ENCODE measurements at places on chromosomes 3 and 15.
A peak's percentile ranks its signal among the peaks of the same experiment; 100 is the strongest.

DNA sequence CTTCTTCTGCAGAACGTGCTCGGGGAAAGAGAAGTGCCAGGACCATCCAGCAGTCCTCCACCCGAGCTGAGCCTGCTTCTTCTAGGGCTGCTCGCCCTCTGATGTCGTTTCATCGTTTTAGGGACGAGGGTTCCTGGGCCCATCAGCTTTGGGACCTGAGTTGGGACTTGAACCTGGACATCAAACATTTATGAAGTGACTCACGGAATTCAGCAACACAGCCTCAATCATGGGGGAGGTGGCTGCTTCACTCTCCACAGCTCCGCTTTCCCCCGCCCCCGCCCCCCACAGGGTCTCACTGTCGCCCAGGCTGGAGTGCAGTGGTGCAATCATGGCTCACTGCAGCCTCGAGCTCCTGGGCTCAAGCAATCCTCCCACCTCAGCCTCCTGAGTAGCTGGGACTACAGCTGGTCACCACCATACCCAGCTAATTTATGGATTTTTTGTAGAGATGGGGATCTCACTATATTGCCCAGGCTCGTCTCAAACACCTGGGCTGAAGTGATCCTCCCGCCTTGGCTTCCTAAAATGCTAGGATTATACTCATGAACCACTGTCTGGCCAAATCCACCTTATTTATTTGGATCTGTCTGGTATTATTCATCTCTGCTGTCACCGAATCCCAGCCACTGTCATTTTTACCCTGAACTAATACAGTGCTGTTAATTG, 725 bp upstream of the SCAMP2 start:
- DNase-seq = no peak

DNA sequence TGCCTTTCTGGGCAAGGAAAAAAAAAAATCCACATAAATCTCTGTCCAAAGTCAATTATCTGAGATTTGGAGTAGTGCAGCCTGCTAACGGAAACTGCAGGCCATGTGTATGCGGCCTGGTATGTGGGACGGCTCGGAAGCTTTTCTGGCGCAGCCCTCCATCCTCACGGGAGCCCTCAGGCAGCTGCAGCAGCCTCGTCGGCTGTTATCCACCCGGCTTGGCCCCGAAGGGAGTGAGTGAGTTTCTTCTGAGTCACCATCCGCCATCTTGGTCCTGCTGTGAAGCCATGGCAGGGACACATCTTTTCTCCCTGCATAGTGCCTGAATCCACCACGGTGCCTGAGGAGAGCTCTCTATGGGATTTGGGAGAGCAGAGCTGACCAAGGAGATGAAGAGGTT, 62.8 kb downstream of the POLR2M start:
- no peak for DNase-seq

- no peak for DNase-seq
These were observed 92.6 kb downstream of the ALDH1A2 start for GRCh38 chr15:57972864-57973263.

- DNase-seq = no peak
These were observed 47.2 kb downstream of the BSN start for GRCh38 chr3:49601358-49602048.

GRCh38 chr15:66115568-66116206, 137.9 kb downstream of the MEGF11 start:
- DNase-seq = no peak

- DNase-seq = no peak
These were observed 113.2 kb downstream of the EPHB1 start for GRCh38 chr3:134908271-134908670.

DNA sequence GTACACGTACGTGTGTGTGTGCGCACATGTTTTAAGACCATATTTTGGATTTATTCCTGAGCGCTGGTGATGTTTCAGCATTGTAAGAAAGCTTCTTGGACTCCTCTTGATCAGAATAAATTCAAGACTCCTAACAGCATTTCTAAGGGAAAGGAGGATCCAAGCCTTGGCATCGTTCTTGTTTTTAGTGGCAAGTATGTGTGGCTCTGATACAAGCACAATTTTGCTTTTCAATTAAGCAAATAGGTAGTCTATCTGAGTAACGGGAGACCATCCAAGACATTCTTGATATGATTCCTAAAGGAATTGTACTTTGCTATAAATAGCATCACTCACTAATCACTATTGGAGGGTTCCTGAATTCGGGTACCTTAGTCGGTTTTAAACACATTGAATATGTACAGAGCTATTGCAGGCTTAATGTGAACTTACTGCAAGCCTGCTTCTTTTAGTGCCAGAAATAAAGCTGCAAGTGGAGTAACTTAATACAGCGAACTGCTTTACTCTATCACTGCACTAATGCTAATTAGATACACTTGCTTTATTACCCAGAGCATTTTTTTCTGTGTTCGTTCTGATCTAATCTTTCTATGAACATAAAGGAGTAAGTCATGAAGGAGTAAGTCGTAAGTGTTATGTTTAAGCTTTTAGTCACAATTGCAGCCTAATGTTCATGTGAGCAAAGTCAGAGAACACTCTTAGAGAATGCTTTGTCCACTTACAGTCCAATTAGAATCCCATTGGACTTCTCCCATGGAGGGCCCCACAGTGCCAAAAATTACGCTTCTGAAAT, 186.3 kb downstream of the MCTP2 start:
- no peak for DNase-seq

DNA sequence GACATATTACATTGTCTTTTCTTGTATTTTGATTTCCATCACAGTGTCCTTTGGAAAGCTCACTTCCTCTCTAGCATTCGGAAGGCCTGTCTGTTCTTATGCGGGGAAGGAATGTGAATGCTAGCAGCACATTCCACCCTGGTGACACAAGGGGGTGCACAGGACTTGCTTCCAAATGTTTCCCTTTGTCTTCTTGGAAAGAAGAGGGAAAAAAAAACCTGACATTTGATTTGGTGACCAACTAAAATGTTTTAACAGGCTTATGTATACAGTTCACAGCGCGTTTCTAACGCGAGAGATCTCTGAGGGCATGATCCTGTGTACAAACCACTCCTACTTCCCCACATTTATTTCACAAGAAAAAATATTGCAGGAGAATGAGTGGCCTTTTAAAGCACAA, 107.6 kb upstream of the FXR1 start:
- peak; percentile 63 for DNase-seq

GRCh38 chr15:101490922-101491733, 1.6 kb upstream of the PCSK6 start:
- DNase-seq = no peak

DNA sequence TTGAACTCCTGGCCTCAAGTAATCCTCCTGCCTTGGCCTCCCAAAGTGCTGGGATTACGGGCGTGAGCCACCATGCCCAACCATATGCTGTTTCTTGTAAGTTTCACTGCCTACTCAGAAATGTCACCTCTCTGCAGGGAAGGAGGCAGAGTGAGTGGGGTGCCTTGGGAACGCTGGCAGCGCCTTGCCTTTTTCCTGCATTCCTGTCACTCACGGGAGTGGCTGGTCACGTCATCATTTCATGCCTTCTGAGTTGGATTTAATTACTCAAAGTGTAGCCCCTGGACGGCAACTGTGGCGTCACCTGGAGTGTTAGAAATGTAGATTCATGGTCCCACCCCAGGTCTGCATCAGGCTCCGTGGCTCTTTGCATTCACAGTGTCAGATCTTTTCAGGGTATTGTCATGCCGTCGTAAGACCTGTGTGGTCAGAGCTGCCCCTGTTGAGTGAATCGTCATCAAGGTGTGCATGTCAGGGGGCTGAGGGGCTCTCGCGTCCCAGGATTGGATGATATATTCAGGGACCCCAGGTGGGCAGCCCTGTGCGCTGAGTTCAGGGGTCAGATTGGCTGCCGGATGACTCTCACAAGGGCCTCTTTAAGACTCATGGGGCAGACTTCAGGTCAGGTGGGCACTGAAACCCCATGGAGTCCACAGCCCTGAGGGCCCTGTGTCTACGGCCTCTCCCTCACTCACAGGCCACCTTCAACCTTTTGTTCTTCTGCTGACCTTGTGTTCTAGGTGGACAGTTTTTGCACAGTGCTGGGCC, 65.9 kb upstream of the KLHL25 start:
- DNase-seq = no peak

- DNase-seq = no peak
These were observed 24.5 kb upstream of the GOLGA6C start for GRCh38 chr15:75233504-75234190.

DNA sequence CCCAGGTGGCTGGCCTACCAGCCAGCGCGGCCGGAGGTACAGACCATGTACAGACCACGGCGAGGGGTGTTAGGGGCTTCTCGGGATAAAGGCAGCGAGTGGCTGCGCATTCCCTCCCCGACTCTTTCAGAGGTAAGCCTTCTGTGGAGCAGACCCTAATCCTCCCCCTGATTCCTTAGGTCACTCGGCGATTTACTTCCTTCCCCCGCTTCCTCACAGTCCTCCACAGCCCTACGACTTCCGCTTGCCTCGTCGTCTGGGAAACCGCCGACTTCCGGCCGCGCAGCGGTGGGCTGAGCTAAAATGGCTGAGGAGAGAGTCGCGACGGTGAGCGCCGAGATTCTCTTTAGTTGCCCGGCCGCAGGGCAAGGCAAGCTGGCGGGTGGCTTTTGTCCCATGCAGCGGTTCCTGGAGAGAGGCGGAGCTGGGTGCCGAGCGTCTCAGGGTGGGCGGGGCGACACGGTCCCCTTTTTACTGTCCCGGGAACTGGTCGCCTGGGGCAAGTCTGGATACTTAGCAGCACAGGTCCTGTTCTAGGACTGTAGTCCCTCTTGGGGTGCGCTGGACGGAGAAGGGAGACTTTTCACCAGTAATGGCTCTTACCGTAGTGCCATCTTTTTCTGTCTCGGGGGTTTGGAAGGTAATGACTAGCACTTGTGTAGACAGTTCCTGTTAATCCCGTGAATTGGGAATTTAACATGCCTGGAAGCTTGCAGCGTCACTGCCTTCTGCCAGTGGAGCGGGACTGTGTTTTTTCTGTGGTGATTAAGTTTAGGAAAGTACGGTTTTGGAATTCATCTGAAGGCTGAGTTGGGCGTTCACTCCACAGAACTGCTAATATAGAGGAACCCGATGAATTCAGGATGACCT, at the start of the genes BBS4 and HIGD2B:
TSS of gene BBS4 (plus strand) at position 283 of the 870 bp plus-strand sequence. CDS start at position 304, 21 bp downstream.
TSS of gene HIGD2B (minus strand) at position 258 of the 870 bp plus-strand sequence. CDS start 9,808 bp downstream, outside the sequence.
- peak; percentile 89 for DNase-seq

- peak; percentile 75 for DNase-seq
These were observed 19.0 kb upstream of the MCF2L2 start for GRCh38 chr3:183447206-183448001.

- no peak for DNase-seq
These were observed 5.9 kb downstream of the MESP2 start for GRCh38 chr15:89781891-89782618.

DNA sequence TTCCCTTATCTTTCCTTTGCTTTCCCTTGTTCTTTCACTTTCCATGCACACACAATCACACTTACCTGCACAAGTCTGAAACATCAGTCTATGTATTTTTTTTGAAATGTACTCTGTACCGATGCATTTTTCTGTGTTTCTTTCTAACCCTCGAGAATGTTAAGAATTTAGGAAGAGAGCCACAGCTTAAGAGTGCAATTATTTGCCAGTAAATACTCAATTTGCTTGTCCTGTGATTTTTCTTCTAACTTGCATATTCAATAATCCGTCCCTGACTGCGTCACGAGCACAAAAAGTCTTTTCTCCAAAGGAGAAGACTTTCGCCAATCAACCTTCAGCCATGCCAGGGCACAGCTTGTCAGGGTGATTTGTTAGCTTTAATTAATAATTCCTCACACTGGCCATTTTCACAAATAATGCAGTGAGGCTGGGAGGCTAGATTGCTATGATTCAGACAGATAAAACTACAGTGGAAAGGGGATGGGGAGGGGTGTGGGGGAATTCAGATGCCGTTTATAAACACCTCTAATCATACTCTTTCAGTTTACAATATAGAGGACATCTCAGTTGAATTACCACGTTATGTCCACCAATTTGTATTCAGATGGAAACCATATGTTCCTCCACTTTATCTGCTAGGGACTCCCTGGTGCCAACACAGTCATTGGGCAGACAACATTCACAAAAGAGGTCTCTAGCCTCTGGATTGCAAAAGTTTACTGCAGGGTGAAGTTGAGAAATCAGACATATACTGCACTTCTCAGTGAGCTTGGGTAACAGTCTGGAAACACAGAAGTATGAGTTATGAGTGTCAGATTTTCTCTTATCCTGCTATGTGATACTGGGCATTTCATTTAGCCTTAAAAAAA, 388.0 kb downstream of the ZBTB20 start:
- DNase-seq = no peak

DNA sequence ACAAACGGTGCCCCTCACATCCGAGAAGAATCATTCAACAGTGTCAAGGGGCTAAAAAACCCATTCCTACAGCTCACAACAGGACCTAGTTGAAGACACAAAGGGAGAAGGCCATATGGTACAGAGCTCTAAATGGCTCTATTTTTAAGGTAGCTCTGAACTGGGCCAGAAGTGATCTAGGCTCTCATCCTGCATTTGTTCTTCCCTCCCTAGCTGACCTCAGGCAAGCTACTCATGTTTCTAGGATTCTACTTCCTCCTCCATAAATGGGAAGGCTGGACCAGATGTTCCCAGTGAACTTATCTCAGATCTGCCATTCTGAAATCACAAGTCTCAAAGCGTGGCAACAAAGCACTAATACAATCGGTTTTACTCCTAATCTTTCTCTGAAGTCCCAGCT, 62.3 kb downstream of the CPNE4 start:
- no peak for DNase-seq

GRCh38 chr15:94522125-94522524, 290.8 kb downstream of the MCTP2 start:
- DNase-seq = no peak

GRCh38 chr15:22918596-22919140, 61.5 kb downstream of the CYFIP1 start:
- DNase-seq = no peak

DNA sequence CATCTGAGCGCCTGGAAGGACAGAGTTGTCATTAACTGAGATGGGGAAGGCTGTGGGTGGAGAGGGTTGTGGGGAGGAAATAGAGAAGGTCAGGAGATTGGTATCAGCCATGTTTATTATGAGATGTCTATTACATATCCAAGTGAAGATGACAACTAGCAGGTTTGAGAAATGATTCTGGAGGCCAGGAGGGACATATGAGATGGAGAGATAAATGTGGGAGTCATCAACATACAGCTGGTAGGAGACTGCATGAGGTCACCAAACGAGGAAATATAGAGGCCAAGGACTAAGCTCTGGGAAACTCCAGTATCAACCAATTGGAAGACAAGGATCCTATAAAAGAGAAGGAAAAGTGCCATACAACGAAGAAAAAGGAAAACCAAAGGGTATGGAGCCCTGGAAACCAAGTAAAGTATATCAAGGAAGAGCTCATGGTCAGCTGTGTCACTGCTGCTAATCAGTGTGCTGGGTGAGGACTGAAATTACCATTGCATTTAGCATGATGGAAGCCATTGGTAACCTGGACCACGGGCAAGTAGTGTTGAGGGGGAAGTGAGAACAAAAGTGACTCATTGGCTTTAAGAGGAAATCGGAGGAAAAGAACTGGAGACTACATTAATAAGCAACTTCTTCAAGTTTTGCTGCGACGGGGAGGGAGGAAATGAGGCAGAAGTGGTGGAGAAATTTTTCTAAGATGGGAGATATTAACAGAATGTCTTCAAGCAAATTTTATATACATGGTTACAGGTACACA, 14.0 kb upstream of the UACA start:
- DNase-seq = no peak

DNA sequence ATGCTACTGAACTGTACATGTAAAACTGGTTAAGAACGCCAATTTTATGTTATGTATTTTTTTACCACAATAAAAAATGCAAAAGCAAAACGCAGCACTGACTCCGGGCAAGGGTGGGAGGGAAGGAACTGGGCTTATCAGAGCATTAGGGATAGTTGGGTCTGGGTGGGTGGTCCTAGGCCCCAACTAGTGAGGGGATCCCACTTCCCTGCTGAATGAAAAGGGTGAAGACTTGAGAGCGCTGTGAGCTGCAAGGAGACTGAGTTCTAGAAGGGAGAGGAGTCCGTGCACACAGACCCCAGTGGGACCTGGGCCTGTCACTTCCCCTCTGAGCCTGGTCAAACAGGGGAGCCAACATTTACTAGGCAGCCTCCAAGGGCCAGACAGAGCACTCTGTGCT, 98.6 kb downstream of the TPRA1 start:
- no peak for DNase-seq

Measured in foreskin melanocyte (primary cell).